ENCODE measurements at places on chromosomes 5 and 9.
A peak's percentile ranks its signal among the peaks of the same experiment; 100 is the strongest.

DNA sequence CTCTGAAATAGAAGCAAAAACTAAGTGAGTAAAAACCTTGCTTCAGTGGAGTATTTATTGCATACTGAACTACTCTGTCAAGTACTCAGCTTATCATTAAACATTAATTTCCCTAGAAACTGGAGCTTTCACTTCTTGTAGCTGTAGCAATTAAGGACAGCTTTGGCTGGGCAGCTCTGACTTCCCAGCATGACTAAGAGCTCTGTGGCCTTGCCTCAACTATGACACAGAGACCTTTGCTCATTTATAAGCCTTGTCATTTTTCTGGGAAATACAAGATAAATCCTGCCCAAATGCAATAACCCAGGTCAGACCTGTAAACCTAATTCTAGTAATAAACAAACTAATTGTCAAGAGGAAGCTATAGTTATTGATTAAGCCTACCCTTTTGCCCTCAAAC is 65.4 kb upstream of the STK32A start:
- DNase-seq: no peak

DNA sequence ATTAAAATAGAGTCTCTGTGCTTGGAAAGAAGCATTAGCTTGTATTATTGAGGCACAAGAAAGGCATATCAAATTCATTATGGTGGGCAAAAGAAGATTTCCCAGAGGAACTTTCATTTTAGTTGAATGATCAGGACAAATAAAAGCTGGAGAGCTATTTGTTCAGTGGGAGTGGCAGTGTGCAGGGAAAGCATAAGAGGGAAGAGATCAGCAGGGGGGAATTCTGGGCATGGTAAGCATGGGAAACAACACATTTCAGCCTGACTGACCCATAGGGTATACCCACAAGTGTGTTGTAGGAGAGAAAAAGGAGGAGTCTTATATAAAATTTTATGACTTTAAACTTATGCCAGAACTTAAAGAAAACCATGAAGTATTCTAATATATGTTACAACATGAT is 167.7 kb upstream of the RASA1 start:
- DNase-seq: no peak

GRCh38 chr9:131284856-131285255 is 4.7 kb upstream of the PLPP7 start:
- no peak for DNase-seq

GRCh38 chr5:142304013-142304701 is 20.7 kb downstream of the SPRY4 start:
- no peak for DNase-seq

DNA sequence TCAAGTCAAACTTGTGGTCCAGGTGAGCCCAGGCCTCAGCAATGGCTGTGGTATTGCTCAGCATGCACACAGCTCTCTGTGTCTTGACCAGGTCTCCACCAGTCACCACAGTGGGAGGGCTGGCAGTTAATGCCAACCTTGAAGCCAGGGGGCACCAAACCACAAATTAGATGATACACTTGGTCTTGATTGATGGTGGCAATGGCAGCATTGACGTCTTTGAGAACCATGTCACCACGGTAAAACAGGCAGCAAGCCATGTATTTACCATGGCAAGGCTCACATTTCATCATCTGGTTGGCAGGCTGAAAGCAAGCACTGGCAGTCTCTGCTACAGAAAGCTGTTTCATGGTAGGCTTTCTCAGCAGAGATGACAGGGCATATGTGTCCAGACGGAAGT is 40.0 kb downstream of the NIM1K start:
- DNase-seq: no peak

DNA sequence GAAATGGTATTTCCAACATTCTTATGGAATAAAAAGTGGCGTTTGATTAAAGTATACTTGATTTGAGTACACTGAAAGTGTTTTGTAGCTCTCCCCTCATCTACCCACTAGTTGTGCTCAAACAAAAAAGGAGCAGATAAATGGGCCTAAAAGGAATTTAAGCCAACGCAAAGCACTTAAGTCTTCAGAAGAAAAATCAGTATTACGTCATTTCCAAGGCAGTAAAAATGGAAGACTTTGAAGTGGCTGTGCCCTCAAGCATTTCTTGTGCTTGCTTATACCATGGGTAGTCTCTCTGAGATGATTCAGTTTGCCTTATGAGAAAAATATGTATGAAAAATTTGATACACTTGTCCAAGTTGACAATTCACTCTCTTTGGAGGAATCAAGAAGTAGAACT is 279.9 kb upstream of the CD180 start:
- DNase-seq: no peak

DNA sequence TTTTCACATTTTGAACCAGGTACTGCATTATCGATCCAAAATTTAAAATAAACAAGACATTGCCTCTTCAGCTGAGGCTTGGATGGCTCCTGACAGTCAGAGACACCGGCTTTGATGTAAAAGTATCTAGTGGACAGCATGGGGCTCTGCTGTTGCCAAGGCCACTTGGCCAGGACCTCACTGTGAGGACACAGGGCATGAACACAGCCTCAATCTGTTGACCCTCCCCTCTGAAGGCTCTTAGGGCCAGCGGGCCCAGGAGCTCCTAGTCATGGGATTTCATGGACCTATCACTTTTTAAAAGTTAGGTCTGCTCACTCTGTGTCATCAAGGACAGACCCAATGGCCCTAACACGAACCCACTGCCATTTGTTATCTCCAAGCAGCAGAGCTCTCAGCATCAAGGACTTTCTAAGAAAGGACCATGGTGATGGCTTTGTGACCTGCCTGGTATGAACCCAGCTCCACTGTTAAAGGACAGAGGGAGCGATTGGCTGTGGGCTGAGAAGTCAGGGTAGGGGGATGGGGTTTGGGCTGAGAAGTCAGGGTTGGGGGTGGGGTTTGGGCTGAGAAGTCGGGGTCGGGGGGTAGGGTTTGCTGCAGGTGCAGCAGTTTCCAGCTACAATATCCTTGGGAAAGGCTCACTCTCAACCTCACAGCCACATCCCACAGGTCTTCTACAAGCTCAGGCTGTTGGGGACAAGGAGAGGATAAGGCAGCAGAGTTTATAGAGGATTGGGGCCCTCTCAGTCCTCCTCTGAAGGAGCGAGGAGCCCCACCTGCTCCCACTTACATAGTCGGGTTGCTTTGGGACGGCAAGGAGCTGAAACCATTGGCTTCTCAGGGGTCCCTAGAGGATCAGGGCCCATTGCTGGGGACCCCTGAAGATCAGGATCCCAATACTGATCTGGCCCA is 146.8 kb downstream of the BARX1 start:
- DNase-seq: no peak

DNA sequence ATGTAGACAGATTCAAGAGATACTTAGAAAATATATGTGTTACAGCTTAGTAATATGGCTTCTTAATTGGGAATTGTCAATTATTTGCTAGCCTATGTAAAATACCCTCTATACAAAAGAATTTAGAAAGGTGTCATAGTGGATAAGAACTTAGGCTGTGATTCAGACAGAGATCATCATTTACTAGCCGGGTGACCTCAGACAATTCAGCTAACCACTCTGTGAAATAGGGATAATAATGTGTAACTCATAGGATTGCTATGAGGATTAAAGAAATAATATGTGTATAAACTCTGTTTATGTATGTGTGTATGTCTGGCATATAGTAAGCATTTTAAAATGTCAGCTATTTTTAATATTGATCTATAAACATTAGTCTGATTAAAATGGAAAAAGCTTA is 5.9 kb upstream of the LARS1 start:
- DNase-seq: no peak

DNA sequence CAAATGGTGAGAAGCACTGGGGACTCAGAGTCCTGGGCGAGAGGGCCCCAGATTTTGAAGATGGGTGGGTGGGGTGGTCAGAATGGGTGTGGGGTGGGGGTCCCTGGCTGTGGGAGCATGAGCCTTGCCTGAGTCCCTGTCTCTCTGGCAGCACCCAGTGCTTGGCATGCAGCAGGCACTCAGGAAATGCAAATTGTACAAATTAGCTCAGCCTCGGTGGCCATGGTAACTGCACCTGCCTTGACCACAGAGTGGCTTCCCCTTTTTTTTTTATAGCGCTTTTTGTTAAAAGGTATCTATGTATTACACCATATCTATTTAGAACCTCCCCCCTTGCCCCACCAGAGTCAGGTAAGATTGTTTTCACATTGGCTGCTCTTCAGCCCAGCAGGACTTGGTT is 19.2 kb upstream of the PITX1 start:
- DNase-seq: no peak

GRCh38 chr5:37721447-37721871 is 118.4 kb downstream of the GDNF start:
- DNase-seq: no peak

DNA sequence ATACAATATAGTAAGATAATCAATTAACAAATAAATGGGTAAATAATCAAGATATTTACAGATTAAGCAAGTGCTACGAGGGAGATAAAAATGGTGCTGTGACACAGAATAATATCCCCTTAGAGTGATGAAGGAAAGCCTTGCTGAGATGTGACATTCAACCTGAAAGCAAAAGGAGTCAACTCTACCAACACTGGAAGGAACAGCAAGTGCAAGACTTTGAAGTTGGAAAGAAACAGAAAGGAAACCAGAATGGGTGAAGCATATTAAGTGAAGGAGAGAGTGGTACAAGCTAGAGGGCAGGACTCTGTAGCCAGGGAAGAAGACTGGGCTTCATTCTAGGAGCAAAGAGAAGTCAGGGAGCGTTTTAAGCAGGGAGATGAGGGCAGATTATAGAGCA is 12.2 kb upstream of the MEGF9 start:
- no peak for DNase-seq

- DNase-seq: no peak
Measured at GRCh38 chr9:136527721-136528710, 17.8 kb downstream of the NOTCH1 start.

DNA sequence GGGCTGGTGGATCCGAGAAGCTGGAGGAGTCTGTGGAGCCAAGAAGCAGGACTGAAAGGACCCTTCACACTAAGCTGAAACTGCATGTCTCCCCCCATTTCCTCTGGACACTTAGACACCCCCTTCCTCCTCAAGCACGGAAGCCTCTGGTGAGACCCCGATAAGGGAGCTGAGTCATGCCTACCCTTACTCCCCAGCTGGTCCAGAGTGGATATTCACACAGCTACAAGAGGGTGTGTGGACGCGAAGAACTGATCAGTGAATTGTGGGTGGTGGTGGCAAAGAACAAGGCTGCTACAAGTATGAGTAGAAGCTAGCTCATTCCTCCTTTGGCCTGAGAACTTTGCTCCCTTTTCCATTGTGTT is 4.3 kb downstream of the TLN1 start:
- DNase-seq: no peak

- no peak for DNase-seq
Measured at GRCh38 chr9:76989501-76989900, 30.0 kb upstream of the FOXB2 start.

GRCh38 chr5:43840424-43841125 is 237.6 kb downstream of the NNT start:
- DNase-seq: no peak

DNA sequence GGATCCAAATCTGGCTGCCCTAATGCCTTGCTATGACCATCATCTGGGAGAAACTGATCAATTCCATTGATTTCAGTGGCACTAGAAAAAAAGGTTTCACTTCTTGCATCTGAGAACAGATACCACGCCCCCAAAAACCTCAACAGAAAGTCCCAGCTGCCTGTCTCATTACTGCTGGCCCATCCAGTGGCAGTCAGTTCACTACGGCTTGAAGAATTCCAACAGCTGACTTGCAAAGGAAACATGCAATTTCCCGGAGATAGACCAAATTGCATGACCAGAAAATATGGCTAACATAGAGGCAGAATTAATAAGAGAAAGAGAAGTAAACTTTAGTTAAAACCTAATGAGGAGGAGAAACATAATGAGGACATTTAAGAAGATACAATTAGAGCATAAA is 48.6 kb downstream of the UGCG start:
- DNase-seq: no peak

DNA sequence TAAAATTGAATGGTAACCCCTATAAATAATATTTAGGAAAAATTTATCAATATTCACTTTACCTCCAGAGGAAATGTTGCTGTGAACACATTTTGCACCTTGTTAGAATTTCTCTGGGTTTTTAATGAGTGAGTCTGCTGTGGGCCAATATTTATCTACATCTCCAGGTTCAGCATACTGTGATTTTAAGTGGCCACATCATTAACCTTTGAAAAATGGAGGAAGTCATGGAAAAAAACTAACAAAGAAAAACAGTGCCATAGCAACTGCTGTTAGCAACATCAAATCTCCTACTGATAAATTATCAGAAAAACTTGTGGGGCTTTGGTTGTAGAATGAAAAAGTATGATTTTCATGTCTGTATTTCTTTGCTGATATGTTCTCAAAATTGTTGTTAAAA is 55.0 kb downstream of the CD180 start:
- DNase-seq: no peak

- no peak for DNase-seq
Measured at GRCh38 chr9:104934691-104935500, 6.9 kb upstream of the ABCA1 start.

DNA sequence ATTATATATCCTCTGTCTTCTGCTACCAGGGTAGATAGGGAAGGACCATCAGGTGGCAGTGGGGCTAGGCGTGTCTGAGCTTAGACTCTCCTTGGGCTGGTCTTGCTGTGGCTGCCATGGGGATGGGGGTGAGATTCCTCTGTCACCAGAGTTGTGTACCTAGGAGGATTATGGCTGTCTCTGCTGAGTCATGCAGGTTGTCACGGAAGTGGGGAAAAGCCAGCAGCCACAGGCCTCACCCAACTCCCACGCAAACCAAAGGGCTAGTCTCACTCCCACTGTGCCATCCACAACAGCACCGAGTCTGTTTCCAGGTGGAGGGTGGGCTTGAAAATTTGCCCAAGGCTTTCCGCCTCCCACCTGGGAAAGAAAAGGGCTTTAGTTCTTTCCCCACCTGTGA is 476.1 kb downstream of the CYLC2 start:
- no peak for DNase-seq

GRCh38 chr9:132885720-132886333 is 7.1 kb downstream of the SPACA9 start:
- DNase-seq: no peak

DNA sequence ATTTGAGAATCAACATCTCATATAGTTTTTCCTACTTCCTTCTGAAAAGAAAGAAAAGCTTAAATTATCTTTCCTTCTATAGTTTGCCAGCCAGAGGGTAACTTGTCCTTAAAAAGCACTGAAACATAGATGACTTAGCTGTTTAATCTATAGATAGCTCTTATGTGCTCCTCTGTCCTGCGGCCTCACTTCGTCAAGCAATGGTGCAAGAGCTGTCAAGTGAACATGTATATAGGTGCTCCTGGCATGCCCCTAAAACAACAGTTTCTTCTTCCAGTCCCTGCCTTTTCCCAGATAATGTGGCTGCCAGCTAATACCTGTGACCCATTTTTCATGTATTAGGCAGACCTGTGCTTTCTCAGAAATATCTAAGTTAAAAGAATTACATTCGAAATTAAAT is 287.7 kb upstream of the EFNA5 start:
- no peak for DNase-seq

- no peak for DNase-seq
Measured at GRCh38 chr5:180253036-180253824, 38.7 kb downstream of the MAPK9 start.

- no peak for DNase-seq
Measured at GRCh38 chr5:14753947-14754346, 89.4 kb downstream of the OTULIN start.

- DNase-seq: peak; percentile 31
Measured at GRCh38 chr9:133737774-133738639, at the start of gene SARDH. TSS of gene SARDH (minus strand) at chr9:133738352. CDS start at chr9:133734173, 4,179 bp downstream.
